ENCODE measurements at places on chromosomes 4 and X.

DNA sequence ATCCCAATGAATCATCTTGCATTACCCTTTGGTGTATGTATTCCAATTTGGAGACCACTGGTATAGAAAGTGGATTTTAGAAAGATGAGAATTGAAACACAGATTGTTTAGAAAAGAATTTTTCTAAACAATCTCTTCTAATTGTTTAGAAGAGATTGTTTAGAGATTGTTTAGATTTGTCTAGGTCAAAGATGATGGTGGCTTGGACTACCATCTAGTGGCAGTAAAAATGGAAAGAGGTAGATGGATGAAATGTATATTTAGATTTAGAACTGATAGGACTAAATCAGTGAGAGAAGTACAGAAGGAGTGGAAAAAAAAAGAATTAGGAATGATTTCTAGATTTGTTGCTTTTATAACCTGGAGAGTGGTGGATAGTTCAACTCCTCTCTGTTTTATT lies 70.6 kb downstream of the ARSJ start:
- no peak for DNase-seq

DNA sequence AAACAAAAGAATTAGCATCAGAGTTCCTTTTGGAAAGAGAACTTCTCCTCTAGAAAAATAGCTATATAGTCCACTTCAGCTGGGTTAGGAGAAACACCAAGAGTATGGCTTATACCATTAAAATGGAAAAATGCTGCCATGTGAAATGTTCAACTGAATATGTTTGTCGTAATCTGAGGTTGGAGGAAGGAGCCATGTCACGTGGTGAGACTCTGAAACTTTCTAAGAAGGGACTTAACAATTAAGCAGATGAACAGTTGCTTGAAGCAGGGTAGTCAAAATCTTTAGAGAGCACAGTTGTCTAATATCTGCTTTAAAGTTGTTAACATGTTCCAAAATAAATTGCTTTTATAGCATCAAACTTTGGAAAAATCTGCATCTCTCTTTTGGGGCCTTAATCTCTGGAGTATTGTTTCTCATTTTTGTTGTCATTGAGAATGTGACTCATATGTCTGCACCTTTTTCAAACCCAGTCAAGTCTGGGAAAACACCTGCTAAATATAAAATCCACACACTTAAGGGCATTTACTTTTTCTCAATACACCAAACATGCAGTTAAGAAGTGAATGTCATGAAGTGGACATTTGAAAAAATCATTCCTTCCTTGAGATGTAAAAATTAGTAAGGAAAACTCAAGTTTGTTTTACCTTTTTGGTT lies 168.8 kb upstream of the PDE5A start:
- DNase-seq: no peak

GRCh38 chr4:71130827-71131603 lies 137.6 kb downstream of the DCK start:
- DNase-seq: no peak

- no peak for DNase-seq
Measured at GRCh38 chrX:13364230-13364857, 44.5 kb upstream of the ATXN3L start.

- no peak for DNase-seq
Measured at GRCh38 chrX:50471390-50471789, 765 bp upstream of the DGKK start.

GRCh38 chrX:55714161-55714560 lies 3.4 kb upstream of the RRAGB start:
- DNase-seq: no peak

DNA sequence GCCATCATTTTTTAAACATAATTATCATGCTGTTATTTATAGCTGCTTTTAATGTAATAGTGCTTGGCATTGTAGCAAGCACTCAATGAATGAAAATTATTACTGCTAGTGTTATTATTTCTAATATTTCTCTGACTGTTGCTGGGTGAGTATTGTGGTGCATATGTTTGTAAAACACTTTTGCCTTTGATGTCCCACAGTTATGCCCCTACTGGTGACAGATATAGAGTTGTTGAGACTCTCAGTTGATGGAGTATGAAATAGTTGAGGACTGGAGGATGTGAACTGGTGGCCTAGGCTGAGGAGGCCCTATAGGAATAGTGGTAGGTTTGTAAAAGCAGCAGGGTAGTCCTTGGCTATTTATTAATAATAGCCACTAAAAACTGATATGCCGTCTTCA lies 9.6 kb downstream of the INTS6L start:
- no peak for DNase-seq

GRCh38 chr4:87832669-87833068 lies at the start of gene MEPE:
TSS of gene MEPE (plus strand) at chr4:87832969. CDS start at chr4:87834715, 1,746 bp downstream.
- DNase-seq: no peak

DNA sequence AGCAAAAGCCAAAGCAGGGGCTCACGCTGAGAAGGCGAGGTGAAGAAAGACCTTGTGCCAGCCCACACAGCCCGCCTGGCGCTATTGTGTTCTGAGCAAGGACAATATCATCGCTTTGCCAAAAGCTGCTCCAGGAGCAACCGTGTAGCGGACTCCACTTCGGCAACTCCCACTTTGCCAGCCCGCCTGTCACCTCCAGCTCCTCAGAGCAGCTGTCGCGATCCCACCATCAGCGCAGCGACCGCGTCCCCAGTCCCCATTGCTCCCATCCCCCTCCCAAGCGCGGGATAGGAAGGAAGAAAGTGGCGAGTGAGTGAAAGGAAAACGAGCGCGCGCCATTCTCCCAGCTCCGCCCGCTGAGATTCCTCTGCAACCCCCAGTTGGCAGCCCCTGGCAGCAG lies 759 bp downstream of the ZC4H2 start:
- peak; percentile 20 for DNase-seq

GRCh38 chr4:87498446-87498900 lies 30.7 kb downstream of the SPARCL1 start:
- no peak for DNase-seq

DNA sequence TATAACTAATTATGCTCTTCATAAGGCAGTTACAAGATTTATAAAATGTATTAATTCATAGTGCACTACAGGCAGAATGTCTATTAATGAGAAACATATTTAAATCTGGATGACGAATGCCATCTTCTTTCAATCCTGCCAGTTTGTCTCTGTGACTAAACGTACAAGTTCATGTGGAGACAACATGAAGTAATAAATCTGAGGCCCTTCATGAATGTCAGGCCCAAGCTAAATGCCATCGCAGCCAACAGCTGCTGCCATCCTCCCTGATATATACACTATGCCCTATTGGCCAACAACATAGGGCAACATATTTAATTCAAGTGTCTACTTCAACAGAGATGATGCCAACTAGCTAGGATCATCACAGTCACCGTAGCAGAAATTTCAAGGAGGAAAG lies 43.7 kb downstream of the TSPAN5 start:
- DNase-seq: no peak

GRCh38 chr4:44801384-44801783 lies 75.0 kb upstream of the GNPDA2 start:
- DNase-seq: no peak

- no peak for DNase-seq
Measured at GRCh38 chrX:104193485-104193884, 27.2 kb downstream of the FAM199X start.

DNA sequence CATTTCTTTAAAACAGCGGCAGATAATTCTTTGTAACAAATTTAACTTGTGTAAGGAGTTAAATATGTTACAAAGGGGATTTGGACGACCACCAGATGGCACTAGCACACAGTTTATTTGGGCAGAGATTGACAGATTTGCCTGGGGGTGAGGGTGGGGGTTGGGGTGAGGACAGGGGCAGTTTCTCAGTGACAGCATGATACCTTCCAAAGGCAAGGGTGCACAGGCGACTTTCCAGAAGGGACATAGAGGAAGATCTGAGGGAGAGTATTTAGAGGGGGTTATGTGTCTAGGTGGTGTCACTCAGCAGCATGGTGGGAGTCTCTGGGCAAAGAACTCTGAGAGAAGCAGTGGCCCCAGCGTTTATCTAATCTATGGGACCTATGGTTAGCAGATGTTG lies 9.6 kb upstream of the TMA16 start:
- DNase-seq: peak; percentile 12

DNA sequence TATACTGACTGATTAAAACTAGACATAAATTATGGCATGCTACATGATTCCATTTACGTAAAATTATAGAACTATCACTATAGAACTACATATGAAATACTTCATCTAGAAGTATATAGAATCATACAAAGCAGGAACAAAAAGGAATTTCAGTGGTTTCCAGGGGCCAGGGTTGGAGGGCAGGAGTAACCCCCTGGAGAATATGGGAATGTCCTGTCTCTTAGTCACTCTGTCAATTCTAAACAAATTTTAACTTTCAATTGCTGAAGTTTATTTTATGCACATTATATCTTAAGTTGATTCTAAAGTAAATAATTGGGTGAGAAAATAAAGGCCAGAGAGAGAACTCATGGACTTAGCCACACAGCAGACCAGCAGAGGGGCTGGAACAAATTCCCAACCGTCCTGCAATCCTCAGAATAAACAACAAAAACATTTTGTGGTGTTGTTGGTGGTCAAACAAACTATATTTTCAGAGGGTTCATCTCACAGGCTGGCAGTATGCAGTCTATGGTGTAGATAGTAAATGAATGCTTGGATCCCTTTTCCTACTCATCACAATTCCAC lies 476.9 kb upstream of the SLIT2 start:
- no peak for DNase-seq

- DNase-seq: no peak
Measured at GRCh38 chr4:7190691-7191545, 1.4 kb upstream of the SORCS2 start.

DNA sequence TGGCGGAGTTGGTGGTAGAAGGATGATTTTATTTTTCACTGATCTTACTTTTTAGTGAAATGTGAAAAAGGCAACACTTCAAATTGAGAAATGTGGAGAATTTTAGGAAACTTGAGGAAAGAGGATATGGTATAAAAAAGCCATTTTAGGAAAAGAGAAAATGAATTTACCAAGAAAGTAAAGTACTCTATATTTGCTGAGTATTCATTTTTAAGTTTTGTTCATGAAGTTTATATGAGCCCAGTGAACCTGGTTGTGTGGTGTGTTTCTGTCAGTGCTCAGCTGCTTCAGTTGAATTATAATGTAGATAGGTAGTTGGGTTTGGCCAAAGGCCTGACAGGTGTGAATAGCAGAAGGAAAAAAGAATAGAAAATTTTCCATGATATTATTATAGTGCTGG lies 345.5 kb upstream of the FSTL5 start:
- DNase-seq: no peak

- DNase-seq: no peak
Measured at GRCh38 chr4:63528256-63528991, 880.8 kb downstream of the TECRL start.

GRCh38 chr4:151420250-151420807 lies 11.4 kb downstream of the FHIP1A start:
- DNase-seq: no peak

- DNase-seq: no peak
Measured at GRCh38 chr4:184357165-184357564, 117.2 kb downstream of the IRF2 start.

GRCh38 chr4:76309939-76310550 lies 3.5 kb downstream of the STBD1 start:
- no peak for DNase-seq

DNA sequence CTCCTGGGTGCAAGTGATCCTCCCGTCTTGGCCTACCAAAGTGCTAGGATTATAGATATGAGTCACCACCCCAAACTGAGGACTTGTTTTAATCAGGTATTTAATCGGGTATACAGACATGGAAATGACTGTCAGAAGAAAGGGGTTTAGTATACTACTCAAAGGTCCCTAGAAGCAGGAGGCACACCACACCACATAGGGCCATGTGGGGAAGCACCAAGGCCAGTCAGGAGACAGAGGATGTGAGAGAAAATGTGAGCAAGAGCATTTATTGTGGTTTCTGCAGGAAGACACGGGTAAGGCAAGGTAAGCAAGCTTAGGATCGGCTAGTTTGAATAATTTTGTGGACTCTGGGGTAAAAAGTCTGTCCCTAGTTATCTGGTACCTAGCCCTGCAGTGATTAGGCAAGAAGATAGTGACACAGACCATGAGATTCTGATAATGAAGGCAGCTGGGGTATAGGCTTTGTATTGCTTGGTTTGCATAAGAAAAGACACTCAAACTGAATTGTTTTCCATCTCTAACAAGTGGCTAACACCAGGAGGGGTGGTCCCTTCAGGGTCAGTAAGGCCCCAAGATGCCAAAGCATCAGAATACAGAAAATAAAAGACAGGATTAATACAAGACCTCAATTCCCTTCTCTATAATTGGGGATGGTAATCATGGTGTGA lies 408.8 kb upstream of the F9 start:
- DNase-seq: no peak

GRCh38 chrX:80817002-80817401 lies 7.3 kb upstream of the BRWD3 start:
- no peak for DNase-seq

- no peak for DNase-seq
Measured at GRCh38 chr4:183391204-183391603, 53.2 kb upstream of the CDKN2AIP start.

DNA sequence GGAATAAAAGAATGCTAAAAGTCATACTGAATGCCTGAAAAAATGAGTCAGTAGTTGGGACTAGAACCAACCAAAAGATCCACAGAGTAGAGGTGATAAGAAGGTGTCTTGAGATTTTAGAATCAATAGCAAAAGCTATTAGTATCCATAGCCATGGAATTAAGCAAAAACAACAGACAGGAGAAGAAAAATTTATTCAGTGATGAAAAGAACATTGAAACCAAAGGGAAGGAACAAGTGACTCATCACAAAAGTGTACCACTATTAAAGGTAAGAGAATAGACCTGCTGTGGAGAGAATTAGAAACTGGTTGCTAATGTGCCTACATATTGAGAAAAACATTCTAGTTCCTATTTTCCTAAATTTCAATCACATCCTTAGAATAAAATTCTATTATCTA lies 182.0 kb upstream of the NEIL3 start:
- no peak for DNase-seq

DNA sequence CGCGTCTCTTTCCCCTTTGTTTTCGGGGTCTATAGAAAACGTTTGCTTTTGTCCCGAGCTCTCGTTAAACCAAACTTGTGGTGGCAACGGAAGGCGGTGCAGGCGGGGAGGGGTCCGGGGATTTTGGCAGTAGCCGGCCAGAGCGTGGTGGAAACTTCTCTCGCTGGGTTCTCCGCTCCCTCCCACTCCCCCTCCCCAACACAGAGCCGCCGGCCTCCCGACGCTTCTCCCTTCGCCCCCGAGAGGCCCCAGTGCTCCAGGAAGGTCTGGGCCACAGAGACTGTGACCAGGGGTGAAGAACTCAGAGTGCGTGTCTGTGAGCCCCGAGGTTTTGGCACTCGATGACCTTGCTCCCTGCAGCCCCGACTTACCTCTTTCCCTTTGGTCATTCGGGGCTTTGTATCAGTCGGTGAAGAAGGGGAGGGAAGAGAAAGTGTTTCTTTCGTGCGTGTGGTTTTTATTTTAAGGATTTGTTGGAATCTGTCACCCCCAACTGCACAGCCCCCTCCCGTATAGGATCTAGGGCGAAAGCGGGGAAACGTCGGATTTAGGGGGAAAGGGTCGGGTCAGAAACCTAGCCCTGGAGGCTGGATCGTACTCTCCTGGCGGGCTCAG lies 9.0 kb upstream of the BCOR start:
- DNase-seq: no peak

All from SW480 (cell line).